ENCODE measurements at places on chromosomes 6 and 20.

- no peak for DNase-seq
Observed at GRCh38 chr6:167735951-167736288, 90.8 kb upstream of the AFDN start.

- DNase-seq: no peak
Observed at GRCh38 chr20:42749556-42749955, 440.1 kb downstream of the PTPRT start.

GRCh38 chr20:57260934-57261333 is 5.5 kb downstream of the BMP7 start:
- no peak for DNase-seq

GRCh38 chr6:117156741-117157140 is 108.6 kb upstream of the VGLL2 start:
- DNase-seq: no peak

All from HFFc6 (cell line).